ENCODE measurements at places on chromosomes 1 and 21. TPM values are rescaled to one million over a fixed set of nuclear protein-coding genes. Genes with fewer than 3 reads are reported as not detected.

DNA sequence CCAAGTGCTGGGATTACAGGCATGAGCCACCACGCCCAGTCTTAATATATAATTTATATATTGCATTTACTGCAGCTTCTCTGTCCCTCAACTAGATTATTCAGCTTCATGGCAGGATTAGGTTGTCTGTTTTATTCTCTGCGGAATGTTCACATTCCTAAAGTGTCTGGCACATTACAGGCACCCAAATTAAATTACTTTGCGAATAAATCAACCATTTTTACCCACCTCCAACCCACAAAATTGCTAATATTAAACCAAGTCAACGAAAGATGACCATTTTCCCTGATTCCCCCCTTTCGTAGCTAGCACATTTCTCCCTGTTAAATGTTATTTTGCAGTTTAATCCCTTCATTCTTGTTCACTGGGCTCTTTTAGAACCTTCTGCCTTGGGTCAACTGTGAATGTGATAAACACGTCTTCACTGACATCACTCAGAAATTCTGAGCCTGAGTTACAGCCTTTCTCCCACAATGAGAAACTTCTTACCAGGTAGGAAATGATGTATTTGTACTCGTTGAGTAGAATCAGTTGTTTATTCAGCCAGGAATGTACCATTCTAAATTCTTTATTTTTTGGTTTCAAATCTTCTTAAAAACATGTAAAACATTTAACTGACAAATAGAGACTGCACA, 35.9 kb downstream of the THAP3 start:
- DNase-seq: no peak

COL8A2 gene
- total RNA-seq: 10.7 TPM

GRCh38 chr1:1069056-1069710, 4.9 kb downstream of the RNF223 start:
- no peak for DNase-seq

DNA sequence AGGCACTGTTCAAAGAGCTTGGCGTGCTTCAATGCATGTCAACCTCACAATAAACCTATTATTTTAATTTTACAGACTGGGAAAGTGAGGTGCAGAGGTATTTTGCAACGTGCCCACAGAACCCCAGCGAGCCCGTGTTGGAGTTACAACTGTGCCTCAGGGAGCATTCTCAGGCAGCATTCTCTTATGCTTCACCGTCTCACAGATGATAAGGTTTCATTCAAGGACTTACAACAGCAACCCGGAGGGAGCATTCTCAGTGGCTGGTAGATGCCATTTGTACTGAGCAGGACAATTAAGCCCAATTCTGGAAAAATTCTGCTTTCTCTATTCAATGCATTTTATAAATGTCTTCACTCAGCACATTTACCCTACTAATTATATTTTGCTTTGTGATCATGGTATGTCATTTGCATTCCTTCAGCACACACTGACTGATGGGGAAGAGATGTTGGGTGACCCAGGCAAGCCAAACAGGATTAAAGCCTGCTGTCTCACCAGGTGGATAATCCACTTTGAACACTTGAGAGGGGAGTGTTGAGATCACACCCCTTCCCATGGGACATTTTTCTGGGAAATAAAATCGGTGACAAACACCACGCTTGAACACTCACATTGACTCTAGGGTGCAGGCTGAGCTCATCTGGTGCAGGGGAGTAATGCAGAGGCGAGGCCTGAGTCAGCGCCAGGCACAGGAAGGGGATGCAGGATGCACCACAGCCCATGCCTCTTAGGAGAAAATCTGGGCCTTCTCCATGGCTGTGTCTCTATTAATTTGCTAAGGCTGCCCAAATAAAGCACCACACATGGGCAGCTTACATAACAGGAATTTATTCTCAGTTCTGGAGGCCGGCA, 113.9 kb downstream of the CLIC6 start:
- DNase-seq: no peak

PIK3CD gene
- total RNA-seq: 3.8 TPM

DNA sequence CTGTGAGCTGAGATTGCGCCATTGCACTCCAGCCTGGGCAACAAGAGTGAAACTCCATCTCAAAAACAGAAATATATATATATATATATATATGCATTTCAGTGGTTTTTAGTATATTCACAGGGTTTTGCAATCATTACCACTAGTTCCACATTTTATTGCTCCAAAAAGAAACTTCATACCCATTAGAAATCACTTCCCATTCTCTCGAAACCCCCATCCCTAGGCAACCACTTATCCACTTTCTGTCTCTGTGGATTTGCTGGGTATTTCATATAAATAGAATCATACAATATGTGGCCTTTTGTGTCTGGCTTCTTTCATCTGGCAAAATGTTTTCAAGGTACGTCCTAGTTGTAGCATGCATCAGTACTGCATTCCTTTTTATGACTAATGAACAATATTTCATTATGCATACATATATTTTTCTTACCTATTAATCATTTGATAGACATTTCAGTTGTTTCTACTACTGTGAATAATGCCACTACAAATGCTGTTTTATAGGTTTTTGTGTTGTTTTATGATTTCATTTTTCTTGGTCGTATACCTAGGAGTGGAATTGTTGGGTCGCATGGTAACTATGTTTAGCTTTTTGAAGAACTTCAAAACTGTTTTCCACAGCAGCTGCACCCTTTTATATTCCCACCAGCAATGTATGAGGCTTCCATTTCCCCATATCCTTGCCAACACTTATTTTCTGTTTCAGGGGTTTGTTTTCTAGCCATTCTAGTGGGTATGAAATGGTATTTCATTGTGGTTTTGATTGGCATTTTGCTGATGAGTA, 95.9 kb downstream of the PHTF1 start:
- DNase-seq: no peak

- no peak for DNase-seq
Observed at GRCh38 chr1:163170331-163170730, 32.4 kb downstream of the RGS5 start.

GRCh38 chr1:215539803-215540570, 27.1 kb upstream of the KCTD3 start:
- no peak for DNase-seq

- no peak for DNase-seq
Observed at GRCh38 chr1:10694274-10694632, 102.2 kb downstream of the CASZ1 start.

MPL gene
- 0.10 TPM for total RNA-seq

- DNase-seq: no peak
Observed at GRCh38 chr1:34976384-34977209, 8.6 kb downstream of the TMEM35B start.

- DNase-seq: no peak
Observed at GRCh38 chr21:8989261-8989711, 1532.1 kb upstream of the TPTE start.

DNA sequence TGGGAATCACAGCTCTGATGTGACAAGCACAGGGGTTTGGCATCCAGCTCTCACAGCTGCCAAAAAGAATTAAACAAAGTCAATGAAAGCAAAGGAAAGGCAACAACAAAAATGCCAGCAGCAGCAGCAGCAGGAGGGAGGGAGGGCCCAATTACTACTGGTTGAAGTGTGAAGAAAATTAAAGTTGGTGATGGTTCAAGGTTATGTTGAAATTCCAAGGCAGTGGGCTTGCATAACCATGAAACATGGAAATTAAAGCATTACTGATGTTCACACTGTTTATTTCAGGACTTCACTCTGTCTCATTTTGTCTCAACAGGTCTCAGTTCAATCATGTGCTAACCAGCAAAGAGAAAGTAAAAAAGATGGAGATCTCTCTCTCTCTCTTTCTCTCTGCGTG, 220.3 kb upstream of the LYPLAL1 start:
- DNase-seq: no peak

GRCh38 chr1:184881941-184882913, 92.1 kb downstream of the NIBAN1 start:
- DNase-seq: no peak

HOOK1 gene
- 13.3 TPM for total RNA-seq

PROX1 gene
- 3.6 TPM for total RNA-seq

PRAMEF20 gene
- not detected for total RNA-seq
